ENCODE measurements at places on chromosomes 1 and 21.
A peak's percentile ranks its signal among the peaks of the same experiment; 100 is the strongest.

DNA sequence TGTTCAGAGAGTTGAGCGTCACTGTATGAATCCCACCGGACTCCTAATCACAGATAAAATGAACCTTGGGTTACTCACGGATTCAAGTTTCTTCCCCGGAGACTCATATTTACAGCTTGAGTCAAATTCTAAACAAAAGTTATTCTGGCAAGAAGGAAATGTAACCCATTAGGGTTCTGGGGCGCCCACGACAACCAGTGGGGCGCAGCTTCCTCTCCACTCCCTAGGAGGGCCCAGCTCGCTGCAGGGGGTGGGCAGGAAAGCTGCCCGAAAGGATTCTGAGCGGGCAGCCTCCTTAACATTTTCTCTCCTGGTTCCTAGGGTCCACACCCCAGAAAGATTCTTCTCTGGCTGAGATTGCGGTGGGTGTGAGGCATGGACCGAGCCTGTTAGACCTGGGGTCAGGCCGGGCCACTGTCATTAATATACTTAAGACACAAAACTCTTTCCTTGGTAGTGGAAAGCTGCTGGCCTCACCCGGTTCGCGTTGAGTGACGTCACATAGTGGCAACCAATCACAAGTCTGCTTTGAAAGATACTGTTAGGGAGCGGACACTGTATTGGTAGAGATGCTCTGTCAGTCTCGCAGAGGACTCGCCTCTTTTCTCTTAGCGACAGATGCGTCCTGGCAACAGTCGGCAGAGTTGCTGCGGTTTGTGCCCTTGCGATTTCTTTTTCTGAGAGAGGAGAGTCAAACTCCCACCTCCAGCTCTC lies 13.6 kb upstream of the MCOLN3 start:
- peak; percentile 100 for DNase-seq

GRCh38 chr1:52627028-52627427 lies 5.9 kb upstream of the SHISAL2A start:
- DNase-seq = no peak

DNA sequence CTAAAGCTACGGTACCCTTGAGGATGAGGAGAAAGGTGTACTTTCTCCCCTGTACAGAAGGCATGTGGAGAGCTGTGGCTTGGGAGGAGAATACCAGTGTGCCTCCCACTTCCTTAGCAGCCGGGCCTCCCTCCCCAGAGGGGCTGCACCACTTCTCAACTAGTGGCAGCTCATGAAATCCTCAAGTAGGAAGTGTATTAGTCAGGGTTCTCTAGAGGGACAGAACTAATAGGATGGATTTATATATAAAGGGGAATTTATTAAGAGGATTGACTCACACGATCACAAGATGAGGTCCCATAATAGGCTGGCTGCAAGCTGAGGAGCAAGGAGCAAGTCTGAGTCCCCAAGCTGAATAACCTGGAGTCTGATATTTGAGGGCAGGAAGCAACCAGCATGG lies 53.1 kb upstream of the PPP2R5A start:
- no peak for DNase-seq

GRCh38 chr1:7149080-7149838 lies 364.0 kb downstream of the CAMTA1 start:
- no peak for DNase-seq

- no peak for DNase-seq
Measured at GRCh38 chr1:212225416-212225815, 59.8 kb upstream of the PPP2R5A start.

DNA sequence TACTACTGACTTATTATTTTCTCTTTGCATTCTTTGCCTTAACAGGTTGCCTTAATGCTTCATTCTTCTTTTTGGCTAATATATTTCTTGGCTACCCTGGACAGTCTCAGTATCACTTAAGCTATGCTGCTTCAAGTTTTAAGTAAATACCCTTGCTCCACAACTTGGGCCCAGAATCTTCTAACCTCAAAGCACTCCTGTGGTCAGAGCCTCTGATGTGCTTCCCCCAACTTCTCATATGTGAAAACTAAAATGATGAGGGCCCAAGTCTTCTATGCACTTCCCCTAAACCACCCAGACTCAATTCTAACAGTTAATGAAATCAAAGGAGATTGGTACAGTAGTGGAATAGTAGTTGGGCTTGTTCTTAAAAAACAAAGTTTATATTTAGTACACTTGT lies 314.1 kb downstream of the PLPP3 start:
- no peak for DNase-seq

GRCh38 chr1:172824209-172824608 lies 165.3 kb downstream of the FASLG start:
- peak; percentile 21 for DNase-seq

DNA sequence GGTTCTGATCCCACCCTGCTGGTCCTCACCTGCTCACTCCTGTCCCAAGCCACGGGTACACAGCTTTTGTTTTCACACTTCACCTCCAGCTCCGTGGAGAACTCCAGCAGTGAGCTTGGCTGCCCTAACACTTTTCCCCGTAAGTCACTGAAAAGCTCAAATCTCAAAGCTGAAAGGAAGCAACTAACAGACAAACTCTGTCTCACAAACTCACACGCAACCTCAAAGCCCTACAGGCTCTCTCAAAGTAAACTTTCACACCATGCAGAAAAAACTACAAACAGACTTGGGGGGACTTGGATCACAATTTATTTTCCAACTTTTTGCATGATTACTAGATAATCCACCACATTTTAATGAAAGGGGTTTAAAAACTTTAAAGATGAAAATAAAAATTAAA lies 88.3 kb downstream of the AK5 start:
- peak; percentile 33 for DNase-seq

DNA sequence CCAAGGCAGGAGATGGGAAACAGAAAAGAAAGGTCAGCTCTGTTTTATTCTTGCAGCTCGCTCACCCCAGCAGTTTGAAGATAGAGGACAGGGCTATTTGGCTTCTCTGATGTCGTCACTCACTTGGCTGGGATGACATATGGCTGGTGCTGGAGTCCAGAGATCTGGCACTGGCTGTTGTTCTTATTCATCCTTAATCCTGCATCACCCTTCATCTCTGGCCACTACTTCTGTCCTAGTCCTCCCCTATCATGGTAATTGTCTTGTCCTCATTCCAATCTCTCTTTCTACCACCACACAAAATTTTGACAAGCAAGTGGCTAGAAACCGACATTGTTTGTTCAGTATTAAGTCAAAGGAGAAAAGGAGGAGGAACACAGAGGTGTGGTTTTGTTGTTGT lies 103.8 kb upstream of the PDE4B start:
- DNase-seq = no peak

GRCh38 chr1:247494767-247495166 lies 36.9 kb upstream of the OR2B11 start:
- DNase-seq = peak; percentile 5

DNA sequence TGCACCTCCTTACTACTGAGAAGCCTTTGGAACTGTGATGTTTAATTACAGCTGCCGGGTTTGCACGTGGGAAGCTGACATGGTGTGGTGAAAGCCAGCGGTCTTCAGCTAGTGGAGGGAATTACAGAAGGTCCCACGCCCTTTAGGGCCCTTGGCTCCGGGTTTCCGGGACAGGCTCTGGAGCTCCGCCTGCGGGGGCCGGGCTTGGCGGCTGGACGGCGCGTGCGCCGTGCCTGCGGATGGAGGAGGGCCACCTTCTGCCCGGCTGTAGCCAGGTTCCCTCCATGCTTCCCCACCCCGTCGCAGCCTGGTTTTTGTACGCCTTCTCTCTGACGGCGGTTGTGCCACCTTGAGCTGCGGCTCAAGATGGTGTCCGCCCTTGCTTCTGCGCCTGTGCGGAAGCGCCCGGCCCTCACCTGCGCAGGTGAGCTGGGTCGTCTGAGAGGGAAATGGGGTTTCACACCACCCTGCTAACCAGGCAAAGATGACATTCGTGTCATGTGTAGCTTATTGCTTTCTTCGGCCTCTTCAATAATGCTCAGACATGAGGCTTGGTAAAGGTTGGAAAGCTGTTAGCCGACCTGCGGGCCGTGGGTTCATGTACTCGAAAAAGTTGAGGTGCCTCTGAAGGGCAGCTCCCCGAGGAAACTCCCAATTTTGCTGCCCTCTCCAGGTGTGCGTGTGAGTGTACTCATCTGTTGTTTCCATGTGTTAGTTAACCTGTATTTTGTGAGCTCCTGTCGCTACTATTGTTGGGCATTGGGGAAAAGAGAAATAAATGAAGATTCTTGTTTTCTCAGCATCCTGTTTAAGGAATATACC lies 36.6 kb upstream of the OPRD1 start:
- DNase-seq = peak; percentile 80

DNA sequence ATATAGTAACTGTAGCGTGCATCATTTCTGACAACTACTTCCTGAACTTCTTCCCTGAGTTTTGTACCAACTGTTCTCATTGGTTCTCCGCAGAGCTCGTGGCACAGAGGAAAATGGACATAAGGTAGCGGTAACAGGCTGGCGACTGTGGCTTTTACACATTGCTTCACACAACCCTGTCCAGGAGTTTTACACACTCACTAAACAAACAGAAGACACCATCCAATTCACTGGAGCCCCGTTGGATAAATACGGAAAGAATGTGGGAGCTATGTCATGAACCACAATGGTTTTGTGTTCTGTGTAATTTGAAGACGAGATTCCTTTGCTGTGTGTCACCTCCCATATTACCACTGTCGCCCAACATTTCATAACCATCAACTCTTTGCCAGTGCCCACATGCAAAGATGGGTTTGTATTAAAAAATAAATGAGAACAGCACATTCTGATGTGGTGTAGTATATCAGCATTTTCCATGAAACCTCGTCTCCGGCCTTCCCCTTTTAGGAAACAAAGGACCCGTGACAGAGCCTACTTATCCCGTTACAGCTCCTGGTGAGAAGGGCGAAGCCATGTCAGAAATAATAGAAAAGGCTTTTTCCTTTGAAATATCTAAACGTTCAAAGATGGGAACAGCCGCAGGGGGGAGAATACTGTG lies 47.4 kb upstream of the ENAH start:
- DNase-seq = peak; percentile 95

GRCh38 chr21:19034560-19034959 lies 631.0 kb upstream of the TMPRSS15 start:
- no peak for DNase-seq

- DNase-seq = peak; percentile 84
Measured at GRCh38 chr1:175015243-175015642, 8.0 kb downstream of the MRPS14 start.

DNA sequence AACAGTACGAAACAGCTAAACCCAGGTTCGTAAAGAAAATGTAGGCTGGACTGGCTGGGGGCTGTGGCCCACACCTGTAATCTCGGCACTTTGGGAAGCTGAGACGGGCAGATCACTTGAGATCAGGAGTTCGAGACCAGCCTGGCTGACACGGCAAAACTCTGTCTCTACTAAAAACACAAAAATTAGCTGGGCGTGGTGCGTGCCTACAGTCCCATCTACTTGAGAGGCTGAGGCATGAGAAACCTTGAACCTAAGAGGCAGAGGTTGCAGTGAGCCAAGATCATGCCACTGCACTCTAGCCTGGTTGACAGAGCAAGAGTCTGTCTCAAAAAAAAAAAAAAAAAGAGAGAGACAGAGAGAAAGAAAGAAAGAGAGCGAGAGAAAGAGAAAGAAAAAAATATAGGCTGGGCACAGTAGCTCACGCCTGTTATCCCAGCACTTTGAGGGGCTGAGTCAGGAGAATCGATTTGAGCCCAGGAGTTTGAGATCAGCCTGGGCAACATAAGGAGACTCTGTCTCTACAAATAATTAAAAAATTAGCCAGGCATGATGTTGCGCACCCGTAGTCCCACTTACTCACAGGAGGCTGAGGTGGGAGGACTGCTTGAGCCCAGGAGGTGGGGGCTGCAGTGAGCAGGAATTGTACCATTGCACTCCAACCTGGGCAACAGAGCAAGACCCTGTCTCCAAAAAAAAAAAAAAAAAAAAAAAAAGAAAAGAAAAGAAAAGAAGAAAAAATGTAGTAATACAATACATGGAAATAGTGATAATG lies 35.7 kb downstream of the CAPZB start:
- no peak for DNase-seq

DNA sequence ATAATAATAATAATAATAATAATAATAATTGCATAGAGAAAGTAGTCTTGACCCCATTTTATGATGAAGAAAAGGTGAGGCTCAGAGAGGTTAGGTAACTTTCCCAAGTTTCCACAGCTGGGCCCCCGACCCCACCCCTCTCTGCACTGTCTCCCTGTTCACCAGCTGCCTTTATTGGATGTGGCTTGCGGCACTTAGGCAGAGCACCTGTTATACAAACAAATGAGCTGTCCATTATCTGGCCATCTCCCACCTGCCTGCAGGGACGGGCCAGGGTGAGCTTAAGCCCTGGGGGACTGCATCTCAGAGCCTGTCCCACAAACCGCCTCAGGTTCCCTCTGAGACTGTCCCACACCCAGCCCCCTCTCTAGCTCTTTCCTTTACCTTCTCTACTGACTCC lies 10.1 kb upstream of the EFNA1 start:
- DNase-seq = no peak

DNA sequence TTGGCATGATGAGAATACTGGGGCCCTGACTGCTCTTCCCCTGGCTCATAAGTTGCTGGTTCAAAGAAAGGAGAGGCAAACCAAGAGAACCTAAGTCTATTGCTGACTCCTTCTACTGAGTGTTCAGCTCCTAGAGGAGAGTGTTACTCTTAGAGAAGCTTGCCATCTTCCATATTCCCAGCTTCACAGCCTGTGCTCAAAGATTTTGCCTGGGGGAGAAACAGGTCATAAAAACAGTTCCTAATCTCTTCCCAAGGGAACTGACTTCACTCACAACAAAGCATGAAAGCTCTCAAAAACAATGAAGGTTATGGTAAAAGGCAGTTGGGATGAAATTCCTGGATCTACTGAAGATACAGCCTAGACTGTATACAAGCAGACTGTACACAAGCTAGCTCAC lies 37.1 kb downstream of the LRRC40 start:
- DNase-seq = peak; percentile 3

- no peak for DNase-seq
Measured at GRCh38 chr1:84385347-84385746, 12.9 kb upstream of the DNASE2B start.

GRCh38 chr21:42495765-42496119 lies 282 bp downstream of the RSPH1 start:
- DNase-seq = no peak

DNA sequence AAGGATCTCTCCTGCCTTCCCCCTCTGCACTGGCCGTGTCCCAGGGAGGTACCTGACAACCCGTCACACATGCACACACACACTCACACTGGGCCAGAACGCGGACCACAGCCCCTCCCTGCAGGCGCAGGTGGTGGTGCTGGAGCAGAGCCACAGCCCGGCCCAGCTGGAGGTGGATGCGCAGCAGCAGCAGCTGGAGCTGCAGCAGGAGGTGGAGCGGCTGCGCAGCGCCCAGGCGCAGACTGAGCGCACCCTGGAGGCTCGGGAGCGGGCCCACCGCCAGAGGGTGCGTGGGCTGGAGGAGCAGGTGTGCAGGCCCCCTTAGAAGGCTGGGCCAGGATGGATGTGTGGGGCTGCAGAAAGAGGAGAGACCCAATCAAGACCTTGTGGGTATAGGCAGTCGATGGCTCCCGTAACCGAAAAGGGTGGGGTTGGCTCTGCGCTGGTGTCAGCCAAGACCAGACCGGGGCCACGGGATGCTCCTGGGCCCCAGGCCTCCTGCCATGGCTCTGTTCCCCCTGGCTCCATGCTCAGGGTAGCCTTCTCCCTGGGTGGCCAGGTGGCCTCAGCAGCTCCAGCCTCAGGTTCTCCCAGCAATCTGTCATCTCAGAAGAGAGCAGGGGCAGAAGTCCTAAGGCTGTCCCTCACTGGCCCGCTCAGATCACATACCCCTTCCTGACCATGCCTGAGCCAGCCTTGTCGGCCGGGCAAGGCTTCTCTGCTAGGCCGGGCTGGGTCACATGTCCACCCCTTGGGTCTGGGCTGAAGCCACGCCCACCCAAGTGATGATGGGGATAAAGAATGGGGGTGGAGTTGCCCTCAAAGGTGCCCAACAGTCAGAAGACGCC lies 8.9 kb downstream of the MFAP2 start:
- peak; percentile 72 for DNase-seq

Data from cardiac fibroblast (primary cell).